ENCODE measurements at places on chromosomes 5 and 9. TPM values are rescaled to one million over a fixed set of nuclear protein-coding genes. Genes with fewer than 3 reads are reported as not detected.

- no peak for DNase-seq
Observed at GRCh38 chr9:77815260-77815659, 167.1 kb upstream of the GNA14 start.

DNA sequence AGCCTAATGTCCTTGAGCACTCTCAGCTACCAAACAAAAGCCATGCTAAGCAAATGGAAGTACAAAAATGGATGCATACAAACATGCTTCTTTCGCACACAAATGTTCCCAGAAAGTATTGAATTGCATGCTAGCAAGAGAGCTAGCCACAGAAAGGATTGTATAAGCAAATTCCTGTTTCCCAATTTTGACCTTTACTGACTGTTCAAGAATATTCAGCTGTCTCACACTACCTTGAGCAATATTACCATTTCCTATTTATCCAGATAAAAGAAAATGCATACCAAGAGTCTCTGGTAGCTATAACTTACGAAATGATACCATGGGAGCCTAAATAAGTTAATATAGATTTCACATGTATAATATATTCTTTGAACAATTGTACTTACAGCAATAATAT lies 264.6 kb downstream of the TMEM167A start:
- peak; percentile 3 for DNase-seq

GRCh38 chr9:132647806-132648205 lies 22.0 kb downstream of the DDX31 start:
- DNase-seq: peak; percentile 60

- no peak for DNase-seq
Observed at GRCh38 chr9:125908136-125908535, 161.0 kb downstream of the PBX3 start.

GRCh38 chr5:180180846-180181245 lies 28.2 kb downstream of the RASGEF1C start:
- no peak for DNase-seq

GRCh38 chr5:10266137-10266536 lies 16.1 kb downstream of the CCT5 start:
- no peak for DNase-seq

- DNase-seq: peak; percentile 18
Observed at GRCh38 chr5:40124367-40124766, 555.3 kb upstream of the PTGER4 start.

- peak; percentile 17 for DNase-seq
Observed at GRCh38 chr5:157816682-157817386, 42.1 kb downstream of the CLINT1 start.

- DNase-seq: no peak
Observed at GRCh38 chr5:149585910-149586309, 4.6 kb downstream of the ARHGEF37 start.

- DNase-seq: no peak
Observed at GRCh38 chr5:56155992-56156584, 77.0 kb downstream of the ANKRD55 start.

DNA sequence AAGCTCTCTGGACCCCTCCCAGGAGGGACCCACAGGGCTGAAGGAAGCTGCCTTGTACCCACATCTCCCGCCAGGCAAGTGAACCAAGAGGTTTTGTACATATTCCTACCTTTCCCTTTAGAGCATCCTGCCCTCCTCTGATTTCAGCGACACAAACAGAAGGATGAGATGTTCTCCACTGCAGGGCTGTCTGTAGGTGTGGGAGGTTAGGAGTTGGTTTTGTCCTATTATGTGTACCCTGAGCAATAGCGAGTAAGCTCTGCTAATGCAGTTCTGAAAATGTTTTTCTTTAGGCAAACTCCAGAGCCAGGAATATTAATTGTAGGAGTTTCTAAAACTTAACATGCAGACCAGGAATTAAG lies 13.0 kb downstream of the SQSTM1 start:
- no peak for DNase-seq

DNA sequence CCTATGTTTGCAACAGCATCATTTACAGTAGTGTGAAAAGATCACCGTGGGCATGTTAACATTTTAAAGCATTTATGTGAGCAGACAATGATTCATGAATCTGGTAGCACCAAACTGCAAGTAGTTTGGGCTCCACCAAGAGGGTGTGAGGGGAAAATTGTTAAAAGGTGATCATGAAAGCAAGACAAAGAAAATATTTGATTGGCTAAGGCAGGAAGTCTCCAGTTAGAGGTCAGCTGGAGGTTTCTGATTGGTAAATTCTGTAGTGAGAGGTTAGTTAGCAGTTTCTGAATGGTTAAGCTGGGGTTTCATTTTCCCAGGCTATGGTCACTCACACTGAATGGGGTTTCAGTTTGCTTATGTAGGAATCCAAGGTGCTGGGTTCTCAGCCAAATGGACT lies 13.5 kb upstream of the DRD1 start:
- DNase-seq: peak; percentile 84

- peak; percentile 64 for DNase-seq
Observed at GRCh38 chr5:84028093-84028492, 307.4 kb upstream of the HAPLN1 start.

- peak; percentile 6 for DNase-seq
Observed at GRCh38 chr5:56746553-56747339, 68.6 kb upstream of the MAP3K1 start.

DNA sequence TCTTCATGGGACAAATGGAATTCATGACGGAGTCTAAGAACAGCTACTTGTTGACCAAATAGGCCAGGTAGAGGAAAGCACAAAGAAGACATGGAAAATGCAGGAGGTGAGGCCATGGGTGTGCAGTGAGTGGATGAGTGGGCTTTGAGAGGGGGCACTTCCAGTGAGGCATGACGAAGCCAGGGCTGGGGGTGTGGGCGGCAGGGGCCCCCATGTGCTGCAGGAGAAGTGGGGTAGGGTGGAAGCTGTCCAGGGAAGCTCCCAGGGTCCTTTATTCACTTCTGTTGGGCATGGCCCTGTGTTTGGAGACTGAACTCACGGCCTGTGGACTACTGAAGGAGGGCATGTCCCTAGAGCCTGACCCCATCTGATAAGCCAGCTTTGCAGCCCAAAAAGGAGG lies 127.6 kb upstream of the SLC25A48 start:
- DNase-seq: no peak

GRCh38 chr5:92041911-92042660 lies 659.0 kb upstream of the ARRDC3 start:
- peak; percentile 50 for DNase-seq

DNA sequence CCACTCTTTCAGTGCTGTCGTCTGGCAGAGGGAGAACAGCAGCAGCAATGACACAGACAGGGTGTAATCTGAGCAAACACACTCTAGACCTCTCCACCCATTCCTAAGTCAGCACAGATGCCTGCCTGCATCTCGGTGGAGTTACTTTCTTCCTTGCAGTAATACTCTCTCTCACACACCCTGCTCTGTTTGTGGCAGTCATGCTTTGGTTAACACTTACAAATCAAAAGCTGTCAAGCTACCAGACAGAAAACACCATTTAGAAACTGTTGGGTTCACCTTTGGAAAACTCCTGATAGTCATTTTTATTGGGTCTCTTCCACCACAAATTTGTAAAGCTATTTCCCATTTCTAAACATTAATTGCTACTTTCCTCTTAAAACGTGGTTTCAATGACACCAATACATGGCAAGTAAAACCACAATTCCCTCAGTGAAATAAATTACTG lies 27.3 kb downstream of the LHFPL2 start:
- peak; percentile 54 for DNase-seq

DNA sequence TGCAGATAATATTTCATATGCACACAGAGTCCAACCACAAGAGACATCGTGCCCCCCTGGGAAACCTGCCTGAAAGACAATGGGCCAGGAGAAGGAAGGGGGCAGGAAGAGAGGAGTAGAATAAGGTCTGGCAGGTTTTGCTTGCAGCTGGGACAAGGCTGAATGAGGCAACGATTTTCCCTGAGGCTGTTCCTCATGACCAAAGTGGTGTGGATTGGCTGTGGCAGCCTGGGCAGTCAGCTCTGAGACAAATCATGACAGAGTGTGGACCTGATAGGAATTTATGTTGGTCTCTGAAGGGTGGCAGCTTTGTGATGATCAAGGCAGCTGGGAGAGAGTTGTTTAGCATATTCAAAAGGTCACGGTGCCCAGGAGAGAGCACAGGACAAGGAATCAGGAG lies 119.3 kb downstream of the NMUR2 start:
- DNase-seq: no peak

GRCh38 chr9:130899051-130899748 lies 2.6 kb upstream of the QRFP start:
- no peak for DNase-seq

DNA sequence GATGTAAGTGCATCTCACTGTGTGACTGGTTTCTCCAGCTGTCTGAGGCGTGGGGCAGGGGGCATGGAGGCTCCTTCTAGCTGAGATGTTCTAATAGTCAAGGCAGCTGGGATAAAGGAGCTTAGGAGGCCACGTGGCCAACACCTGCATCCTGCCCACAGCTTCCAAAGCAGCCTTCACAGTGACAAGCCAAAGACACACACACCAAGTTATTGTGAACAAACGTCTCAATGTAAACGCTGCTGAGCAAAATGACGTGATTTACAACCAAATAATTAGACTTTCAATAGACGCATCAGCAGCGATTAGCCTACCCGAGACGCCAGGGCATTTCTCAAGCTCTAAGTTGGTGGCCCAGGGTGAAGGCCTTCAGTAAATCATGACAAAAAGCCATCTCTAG lies 23.2 kb upstream of the SLC25A51 start:
- DNase-seq: no peak

- no peak for DNase-seq
Observed at GRCh38 chr5:73381590-73382400, 66.8 kb downstream of the FOXD1 start.

- no peak for DNase-seq
Observed at GRCh38 chr9:102842423-102842822, 152.7 kb upstream of the CYLC2 start.

GRCh38 chr9:121996783-121997182 lies 96.3 kb downstream of the TTLL11 start:
- no peak for DNase-seq

GRCh38 chr5:191036-191948 lies at the start of gene LRRC14B:
TSS of gene LRRC14B (plus strand) at chr5:191495. CDS start at chr5:191539, 44 bp downstream.
- DNase-seq: no peak

GRCh38 chr9:122656378-122656777 lies 1.0 kb downstream of the OR1B1 start:
- no peak for DNase-seq

DNA sequence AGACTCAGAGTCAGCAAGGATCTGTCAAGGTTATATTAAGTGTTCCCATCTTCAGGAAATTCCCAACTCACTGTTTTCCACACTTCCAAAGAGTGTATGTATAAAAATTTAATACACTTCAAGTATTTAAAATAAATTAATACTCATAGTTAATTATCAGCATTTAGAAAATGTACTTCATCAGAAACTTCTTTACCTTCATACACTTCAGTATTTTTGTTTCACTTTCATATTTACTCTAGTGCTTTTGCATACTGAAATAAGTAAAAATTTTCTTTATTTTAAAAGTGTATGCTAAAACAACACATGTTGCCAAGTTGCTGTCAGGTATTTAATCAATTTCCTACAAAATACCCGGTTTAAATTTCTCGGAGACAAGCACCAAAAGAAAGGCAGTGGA lies 16.5 kb downstream of the RICTOR start:
- DNase-seq: no peak

GRCh38 chr5:128011339-128011738 lies 72.2 kb upstream of the SLC12A2 start:
- no peak for DNase-seq

- peak; percentile 12 for DNase-seq
Observed at GRCh38 chr5:37490120-37490810, 111.1 kb downstream of the WDR70 start.

- DNase-seq: no peak
Observed at GRCh38 chr5:76495870-76496269, 92.8 kb downstream of the IQGAP2 start.

DNA sequence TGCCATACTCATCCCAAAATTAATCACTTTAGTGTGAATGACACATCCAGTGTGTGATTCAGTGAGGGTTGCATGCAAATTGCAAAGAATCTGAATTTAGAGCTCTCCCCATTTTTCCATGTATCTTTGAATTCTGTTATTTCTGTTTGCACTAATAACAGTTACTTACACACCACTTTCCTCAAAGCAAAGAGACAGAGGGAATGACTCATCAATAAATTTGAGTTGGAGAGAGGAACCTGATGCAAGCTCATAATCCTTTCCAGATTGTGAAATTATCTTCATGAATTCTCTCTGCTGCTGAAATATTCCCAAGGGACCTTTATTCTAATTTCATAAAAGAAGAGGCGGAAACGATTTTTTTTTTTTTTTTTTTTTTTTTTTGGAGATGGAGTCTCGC lies 204.8 kb downstream of the CDH9 start:
- DNase-seq: peak; percentile 22

DNA sequence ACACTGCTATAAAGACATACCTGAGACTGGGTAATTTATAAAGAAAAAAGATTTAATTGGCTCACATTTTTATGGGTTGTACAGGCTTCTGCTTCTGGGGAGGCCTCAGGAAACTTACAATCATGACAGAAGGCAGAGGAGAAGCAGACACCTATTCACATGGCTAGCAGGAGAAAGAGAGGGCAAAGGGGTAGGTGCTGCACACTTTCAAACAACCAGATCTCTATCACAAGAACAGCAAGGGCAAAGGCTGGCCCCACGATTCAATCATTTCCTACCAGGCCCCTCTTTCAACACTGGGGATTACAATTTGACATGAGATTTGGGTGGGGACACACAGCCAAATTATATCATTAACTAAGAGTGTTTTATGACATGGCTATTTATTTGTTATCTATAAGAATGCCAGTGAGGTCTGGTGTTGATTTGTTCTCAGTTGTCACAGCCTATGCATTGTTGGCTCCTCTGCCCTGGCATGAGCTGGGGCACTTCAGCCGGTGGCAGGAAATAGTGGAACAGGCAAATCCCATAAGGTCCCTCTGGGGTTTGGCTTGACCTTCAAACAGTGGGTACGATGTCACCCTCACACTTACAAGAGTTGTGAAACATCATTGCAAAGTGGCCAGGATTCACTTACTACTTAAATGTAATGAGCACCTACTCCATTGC lies 44.1 kb downstream of the SPARC start:
- no peak for DNase-seq

Gene FGD3
- total RNA-seq: 0.20 TPM

Gene DIPK1B
- total RNA-seq: 1.5 TPM

Gene GARIN3
- total RNA-seq: not detected

Gene CDH6
- 5.8 TPM for total RNA-seq

Gene CCNI2
- not detected for total RNA-seq

Gene PAX5
- not detected for total RNA-seq

Gene GPR150
- total RNA-seq: 0.34 TPM

Gene SPINK13
- not detected for total RNA-seq

Gene DMRT2
- not detected for total RNA-seq

Gene SH3GL2
- total RNA-seq: 10.0 TPM

Gene SV2C
- not detected for total RNA-seq

Gene COL5A1
- 164 TPM for total RNA-seq

Gene MCTP1
- total RNA-seq: 0.02 TPM

Gene C5orf52
- total RNA-seq: not detected

Gene IFNA4
- not detected for total RNA-seq

Gene GABRG2
- total RNA-seq: not detected

Gene PDZD2
- total RNA-seq: 7.1 TPM

Gene DMRT3
- not detected for total RNA-seq

Gene IL3
- not detected for total RNA-seq

Gene FBP2
- total RNA-seq: not detected

All from M059J (cell line).